ENCODE measurements at places on chromosomes 7 and 10.

- no peak for DNase-seq
These were observed 283.5 kb downstream of the PLXNA4 start for GRCh38 chr7:132292803-132293202.

GRCh38 chr10:53786236-53786900, 1013.8 kb upstream of the MBL2 start:
- no peak for DNase-seq

- no peak for DNase-seq
These were observed 21.4 kb downstream of the SLC25A13 start for GRCh38 chr7:96300502-96300901.

DNA sequence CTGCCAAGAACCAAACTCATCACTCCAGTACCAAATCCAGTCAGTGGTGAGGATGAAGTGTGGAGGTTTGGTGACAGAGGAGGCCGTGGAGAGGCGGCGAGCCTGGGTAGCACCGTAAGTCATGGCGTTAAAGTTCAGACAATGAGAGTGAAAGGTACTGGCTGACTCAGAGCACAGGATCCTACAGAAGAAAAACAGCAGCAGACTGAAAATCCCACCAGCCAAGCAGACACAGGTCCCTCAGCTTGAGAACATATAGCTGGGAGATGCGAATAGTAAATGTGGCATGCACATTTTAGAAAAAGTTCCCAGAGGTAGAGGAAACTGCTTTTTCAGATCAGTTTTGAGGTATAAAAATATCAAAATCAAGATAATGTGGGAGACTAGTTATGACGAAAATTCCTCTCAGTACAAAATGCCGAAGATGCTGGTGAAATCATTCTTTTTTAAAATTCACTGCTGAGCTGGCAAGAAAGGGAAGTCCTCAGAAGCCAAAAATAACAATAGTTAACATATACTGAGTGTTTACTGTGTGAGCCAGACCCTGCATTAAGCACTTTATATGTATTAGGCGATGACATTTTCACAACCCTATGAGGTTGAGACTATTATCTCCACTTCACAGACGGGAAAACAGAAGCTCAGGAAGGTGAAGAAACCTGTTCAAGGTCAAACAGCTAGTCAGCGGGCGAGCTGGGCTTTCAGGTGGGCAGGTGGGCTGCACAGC, 20.9 kb downstream of the PARP12 start:
- DNase-seq = no peak

- no peak for DNase-seq
These were observed 7.8 kb downstream of the ELMO1 start for GRCh38 chr7:37440738-37441385.

DNA sequence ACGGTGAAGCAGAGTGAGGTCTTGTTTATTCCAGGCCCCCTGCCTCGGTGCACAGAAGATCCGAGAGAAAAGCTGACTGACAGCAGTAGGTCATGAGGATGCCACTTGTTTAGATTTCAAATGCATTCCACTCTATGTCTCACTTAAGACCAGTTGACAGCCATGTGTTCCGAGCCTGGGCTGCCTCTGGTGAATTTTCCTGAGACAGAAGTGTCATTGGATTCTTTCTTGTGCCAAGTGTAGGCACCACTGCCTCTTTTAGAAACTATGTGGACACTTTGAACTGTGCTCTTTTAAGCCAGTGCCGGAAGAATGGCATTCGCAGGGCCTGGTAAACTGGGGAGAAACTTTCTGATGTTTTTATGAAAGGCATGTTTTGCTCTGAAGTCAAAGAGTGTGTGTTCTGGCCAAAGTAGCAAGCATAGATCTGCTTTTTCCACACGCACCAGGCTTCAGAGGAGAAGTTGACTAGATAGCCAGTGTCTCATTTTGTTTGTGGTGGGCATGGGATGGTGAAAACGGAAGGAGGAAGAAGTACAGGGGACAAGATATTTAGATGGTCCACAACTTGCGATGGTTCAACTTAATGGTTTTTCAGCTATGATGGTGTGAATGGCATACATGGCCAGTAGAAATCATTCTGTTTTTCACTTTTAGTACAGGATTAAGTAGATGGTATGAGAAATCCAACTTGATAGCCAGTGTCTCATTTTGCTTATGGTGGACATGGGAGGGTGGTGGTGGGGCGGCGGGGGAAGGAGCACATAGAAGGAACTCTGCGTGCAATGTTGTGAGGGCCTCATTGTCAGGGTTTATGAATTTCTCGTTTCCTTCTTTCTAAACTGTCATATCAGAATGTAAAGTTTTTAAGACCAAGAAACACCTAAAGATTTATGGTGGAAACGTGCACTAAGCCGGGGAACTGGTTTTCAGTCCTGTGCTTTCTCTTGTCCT, 41.5 kb downstream of the CYP17A1 start:
- DNase-seq = no peak

All from stimulated activated CD8-positive, alpha-beta memory T cell treated with anti-CD3 and anti-CD28 coated beads, Interleukin-15, amount 100 ng/mL, for 48 hours (primary cell).